LNCaP clone FGC (cell line): ENCODE measurements at places on chromosomes 5 and 9.

GRCh38 chr5:112576298-112576925, 157.3 kb upstream of the EPB41L4A start:
- no peak for DNase-seq

DNA sequence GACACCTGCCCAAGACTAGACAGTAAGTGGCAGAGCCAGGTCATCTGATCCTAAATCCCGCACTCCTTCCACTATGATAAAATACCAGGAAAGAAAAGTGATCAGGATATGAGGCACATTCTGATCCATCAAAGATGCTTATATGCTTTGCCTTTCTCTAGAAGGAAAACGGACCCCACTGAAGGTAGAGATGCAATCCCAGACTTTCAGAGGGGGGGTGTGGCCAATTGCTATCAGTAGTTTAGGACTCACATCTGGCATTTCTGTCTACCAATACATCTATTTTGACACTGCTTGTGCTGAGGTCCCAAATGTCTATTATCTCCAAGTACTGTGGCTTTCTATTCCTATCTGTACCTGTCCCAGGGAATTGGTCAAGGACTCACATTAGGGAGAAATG, 1.7 kb downstream of the TRIM52 start:
- no peak for DNase-seq

- peak; percentile 15 for DNase-seq
Measured at GRCh38 chr5:157343842-157344790, 78.2 kb downstream of the CYFIP2 start.

- no peak for DNase-seq
Measured at GRCh38 chr9:121786543-121786948, 135.1 kb downstream of the DAB2IP start.

- DNase-seq = no peak
Measured at GRCh38 chr5:126178521-126178920, 244.7 kb upstream of the GRAMD2B start.

- DNase-seq = no peak
Measured at GRCh38 chr5:102277144-102277543, 18.9 kb downstream of the SLCO4C1 start.

DNA sequence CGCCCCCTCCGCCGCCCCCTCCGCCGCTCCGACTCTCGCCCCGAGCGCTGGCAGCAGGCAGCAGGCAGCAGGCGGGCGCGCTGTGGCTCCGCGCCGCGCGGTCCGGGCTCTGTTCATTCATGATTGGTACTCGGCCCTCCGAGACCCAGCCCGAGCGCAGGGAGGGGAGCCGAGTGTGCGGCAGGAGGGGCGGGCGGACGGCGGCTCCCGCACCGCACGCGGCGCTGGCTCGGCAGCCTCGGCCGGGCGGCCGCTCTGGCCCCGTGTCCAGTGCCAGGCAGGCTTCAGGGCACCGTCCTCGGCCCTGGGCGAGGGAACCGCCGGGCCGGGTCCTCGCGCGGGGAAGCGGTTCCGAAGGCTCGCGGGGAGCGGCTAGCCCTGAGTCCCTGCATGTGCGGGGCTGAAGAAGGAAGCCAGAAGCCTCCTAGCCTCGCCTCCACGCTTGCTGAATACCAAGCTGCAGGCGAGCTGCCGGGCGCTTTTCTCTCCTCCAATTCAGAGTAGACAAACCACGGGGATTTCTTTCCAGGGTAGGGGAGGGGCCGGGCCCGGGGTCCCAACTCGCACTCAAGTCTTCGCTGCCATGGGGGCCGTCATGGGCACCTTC, at the start of gene KCNIP1:
TSS of gene KCNIP1 (plus strand) at position 31 of the 607 bp plus-strand sequence.
- no peak for DNase-seq

- no peak for DNase-seq
Measured at GRCh38 chr5:35899800-35900199, 38.6 kb downstream of the CAPSL start.

DNA sequence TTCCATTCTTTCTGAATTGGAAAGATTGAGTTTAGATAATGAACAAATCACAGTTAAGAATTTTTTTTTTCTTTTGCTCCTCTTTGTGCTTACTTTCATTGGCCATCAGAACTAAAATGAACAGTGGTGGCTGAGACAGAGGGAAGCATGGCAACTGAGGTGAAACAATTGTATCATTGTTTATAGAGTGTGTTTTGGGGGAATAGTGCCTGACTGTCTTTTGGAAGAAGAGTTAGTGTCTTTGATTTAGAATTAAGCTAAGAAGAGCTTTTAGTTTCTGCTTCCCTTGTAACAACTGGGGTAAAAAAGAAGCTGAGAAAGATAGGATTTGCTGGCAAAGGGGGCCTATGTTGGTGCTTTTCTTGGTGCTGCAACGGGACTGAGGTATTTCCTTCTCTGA, 24.0 kb downstream of the HSD17B4 start:
- no peak for DNase-seq

GRCh38 chr9:68969538-68969937, 44.4 kb downstream of the PRKACG start:
- DNase-seq = no peak

DNA sequence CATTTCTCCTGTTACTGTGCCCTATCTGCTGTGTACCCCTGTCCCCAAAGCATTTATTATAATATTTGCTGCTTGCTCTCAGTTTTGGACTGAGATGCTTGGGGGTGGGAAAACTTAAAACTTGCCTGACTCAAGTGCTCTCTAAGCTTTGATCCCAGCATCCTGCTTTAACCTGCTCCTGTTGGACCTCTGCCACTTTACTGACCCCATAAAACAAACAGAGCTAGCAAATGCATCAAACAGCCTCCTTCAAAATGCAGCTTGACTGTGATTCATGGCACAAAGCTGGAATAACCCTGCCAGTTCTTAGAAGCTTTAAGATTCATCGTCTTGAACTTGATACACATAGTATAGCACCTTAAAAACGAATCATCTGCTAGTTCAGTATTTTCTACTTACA, 212.5 kb downstream of the DEPDC1B start:
- no peak for DNase-seq

- no peak for DNase-seq
Measured at GRCh38 chr5:78545406-78545805, 103.2 kb downstream of the LHFPL2 start.

DNA sequence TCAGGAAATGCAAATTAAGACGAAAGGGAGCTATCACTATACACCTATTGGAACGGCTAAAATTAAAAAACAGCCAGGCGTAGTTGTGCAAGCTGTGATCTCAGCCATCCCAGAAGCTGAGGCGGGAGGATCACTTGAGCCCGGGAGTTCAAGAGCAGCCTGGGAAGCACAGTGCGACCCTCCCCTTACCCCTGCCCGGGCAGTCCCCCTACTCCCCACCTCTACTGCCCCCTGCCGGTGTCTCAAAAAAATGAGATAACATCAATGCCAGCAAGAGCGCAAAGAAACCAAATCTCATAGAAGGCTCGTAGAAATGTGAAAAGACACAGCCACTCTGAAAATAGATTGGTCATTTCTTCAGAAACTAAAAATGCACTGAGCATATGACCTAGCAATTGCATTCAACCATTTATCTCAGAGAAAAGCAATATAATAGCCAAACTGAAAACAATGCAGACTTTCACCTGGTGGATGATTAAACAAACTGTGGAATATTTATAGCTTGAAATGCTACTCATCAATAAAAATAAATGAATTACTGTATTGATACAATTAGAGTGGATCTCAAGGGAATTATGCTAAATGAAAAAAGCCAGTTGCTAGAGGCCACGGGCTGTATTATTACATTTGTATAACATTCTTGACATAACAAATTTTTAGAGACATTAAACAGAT, 20.6 kb downstream of the OR2V2 start:
- no peak for DNase-seq

- no peak for DNase-seq
Measured at GRCh38 chr9:76025286-76025685, 134.8 kb downstream of the PCSK5 start.

- DNase-seq = no peak
Measured at GRCh38 chr5:200985-201384, 9.7 kb downstream of the LRRC14B start.

- DNase-seq = no peak
Measured at GRCh38 chr9:71812385-71812784, 44.1 kb upstream of the CEMIP2 start.

DNA sequence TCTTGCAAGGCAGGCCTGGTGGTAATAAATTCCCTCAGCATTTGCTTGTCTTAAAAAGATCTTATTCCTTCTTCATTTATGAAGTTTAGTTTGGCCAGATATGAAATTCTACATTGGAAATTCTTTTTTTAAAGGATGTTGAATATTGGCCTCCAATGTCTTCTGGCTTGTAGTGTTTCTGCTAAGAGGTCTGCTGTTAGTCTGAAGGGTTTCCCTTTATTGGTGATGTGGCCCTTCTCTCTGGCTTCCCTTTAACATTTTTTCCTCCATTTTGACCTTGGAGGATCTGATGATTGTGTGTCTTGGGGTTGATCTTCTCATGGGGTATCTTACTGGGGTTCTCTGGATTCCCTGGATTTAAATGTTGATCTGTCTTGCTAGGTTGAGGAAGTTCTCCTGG, 33.5 kb upstream of the PRR16 start:
- no peak for DNase-seq

- no peak for DNase-seq
Measured at GRCh38 chr5:6602441-6602840, 30.4 kb downstream of the NSUN2 start.

DNA sequence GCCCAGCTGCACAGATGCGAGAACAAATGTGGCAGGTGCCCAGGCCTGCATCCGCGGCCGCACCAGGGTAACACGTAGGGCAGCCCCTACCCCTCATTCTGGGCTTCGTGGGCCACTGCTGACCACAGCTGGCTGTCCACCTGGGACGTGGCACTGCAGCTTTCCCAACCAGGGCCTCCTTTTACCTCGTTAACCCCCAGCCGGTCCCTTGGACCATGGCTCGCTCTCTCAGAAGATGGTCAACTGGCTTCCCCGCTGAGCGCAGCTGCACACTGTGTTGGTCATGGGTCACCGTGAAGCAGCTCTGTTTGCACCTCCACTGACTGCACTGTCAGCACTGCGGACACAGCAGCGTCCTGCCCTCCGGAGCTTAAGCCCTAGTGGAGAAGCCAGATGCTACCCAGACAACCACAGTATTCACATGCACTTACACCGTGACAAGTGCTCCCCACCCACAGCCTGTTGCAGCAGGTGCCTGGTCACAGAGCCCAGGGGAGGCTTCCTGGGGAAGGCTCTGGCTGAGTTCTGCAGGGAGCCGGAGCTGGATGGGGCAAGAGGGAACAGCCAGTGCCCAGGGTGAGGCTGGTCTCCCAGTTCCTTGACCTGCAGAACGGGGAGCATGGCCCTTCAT, 10.5 kb upstream of the PLEKHG4B start:
- no peak for DNase-seq

DNA sequence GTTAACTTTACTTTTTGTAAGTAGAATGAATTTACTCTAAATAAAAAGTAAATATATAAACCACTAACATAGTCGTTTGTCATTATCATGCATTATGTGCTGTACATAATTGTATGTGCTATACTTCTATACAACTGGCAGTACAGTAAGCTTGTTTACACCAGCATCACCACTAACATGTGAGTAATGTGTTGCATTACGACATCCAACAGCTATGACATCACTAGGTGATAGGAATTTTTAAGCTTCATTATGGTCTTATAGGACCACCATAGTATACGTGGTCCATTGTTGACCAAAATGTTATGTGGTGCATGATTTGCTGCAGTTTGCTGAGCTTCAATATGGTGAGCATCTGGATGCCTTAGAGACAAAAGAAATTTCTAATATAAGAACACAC, 819.1 kb upstream of the GRAMD2B start:
- DNase-seq = no peak

DNA sequence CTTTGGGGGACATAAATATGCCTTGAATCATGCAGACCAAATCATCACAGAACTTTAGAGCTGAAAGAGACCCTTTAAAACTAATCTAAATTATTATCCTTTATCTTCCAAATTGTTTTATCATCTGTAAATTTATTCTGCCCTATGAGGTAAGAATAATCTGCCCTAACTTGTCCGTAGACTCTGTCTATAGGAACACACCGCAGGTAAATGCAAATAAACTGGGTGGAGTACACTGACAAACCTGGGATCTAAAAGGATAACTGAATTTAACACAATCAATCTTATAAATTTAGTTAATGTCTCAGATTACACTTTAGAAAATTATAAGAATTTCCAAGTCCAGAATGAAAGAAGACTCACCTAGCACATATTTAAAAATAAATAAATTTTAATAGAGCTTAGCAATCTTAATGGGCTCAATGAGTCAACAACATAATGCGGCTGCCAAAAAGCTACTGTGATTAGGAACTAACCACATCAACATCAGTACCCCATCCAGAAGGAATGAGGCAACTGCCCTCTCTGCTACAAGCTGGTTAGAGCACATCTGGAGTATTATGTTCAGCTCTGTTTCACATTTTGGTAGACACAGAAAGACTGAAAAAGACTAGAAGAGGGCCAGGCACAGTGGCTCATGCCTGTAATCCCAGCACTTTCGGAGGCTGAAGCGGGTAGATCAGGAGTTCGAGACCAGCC, 5.6 kb downstream of the MEGF9 start:
- no peak for DNase-seq

DNA sequence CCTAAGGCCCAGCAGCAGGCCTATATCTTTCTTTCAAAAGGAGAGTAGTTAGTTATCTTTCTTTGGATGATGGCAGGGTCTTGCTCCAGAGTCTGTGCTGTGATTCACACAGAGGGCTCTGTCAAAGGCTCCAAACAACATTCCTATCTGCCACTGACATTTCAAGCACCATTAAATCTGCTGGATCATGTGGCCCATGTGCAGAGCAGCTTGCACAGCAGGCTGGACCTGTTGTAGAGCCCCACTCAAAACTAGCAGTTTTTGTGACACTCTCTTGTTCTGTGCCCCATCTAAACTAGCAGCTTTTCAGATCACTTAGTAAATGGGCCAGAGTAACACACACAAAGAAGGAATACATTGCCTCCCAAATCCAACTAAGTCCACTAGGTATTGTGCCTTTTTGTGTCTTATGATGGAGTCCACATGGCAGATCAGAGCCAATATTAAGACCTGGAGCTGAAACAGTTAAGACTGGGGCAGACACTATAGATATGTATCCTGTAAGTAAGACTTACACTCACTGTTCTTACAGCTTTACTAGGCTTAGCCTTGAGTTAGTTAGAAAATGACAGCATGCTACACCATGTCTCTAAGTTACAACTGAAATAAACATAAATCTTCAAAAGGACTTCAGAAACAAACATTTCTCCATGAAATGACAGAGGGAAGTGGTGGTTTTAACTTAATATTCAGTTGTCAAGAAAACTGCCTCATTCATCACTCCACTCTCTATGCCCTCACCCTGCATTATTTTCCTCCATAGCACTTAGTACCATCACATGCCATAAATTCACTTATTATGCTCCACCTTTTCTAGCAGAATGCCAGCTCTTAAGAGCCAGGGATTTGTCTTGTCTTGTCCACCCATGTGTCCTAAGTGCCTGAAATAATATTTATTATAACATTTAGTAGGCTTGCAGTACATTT, 400.9 kb downstream of the RAB3C start:
- no peak for DNase-seq

- DNase-seq = no peak
Measured at GRCh38 chr9:108534741-108535140, 321.0 kb downstream of the ACTL7B start.

DNA sequence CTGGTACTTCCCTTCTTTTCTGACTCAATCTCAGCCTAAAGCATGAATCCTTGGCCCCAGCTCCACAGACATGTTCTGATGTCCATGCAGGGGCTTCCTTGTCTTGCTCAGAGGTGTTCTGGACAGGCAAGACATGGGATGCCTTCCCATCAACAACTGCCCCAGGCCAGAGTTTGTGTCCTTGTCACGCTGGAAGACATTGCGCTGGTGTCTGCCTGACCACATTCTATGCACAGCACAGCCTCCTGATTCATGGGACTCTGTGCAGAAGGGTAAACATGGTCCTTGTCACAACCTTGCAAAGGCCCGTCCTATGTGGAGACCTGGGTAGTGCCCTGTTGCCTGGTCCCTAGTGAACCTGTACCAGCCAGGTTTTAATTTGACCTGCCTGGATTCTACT, 212.2 kb downstream of the FSTL4 start:
- no peak for DNase-seq
